Regular cardiac myocyte (primary cell): ENCODE measurements at places on chromosomes 13 and 19. TPM values are rescaled to one million over a fixed set of nuclear protein-coding genes. Genes with fewer than 3 reads are reported as not detected.

The PSG6 gene
- total RNA-seq = 0.85 TPM in 1 of 2 replicates, not detected in the other

The PLEKHG2 gene
- total RNA-seq = 11.8 and 14.2 TPM in 2 replicates

The LYPD5 gene
- total RNA-seq = 0.19 and 2.8 TPM in 2 replicates

The TSKS gene
- 0.28 and 0.38 TPM in 2 replicates for total RNA-seq

The CCDC169 gene
- total RNA-seq = 1.3 and 2.8 TPM in 2 replicates

The CEACAM20 gene
- not detected in 2 replicates for total RNA-seq

The IGFL1 gene
- total RNA-seq = not detected in 2 replicates

The FOXA3 gene
- total RNA-seq = under 0.01 TPM in 1 of 2 replicates, not detected in the other

The ZNF560 gene
- 2.7 and 3.4 TPM in 2 replicates for total RNA-seq

The SWSAP1 gene
- under 0.01 and 0.58 TPM in 2 replicates for total RNA-seq

The REX1BD gene
- total RNA-seq = 47.6 and 64.8 TPM in 2 replicates

The TEX26 gene
- total RNA-seq = under 0.01 and 0.56 TPM in 2 replicates

The MUC16 gene
- total RNA-seq = under 0.01 TPM in 1 of 2 replicates, not detected in the other

The CEACAM8 gene
- total RNA-seq = not detected in 2 replicates

The RASIP1 gene
- total RNA-seq = 0.58 and 0.85 TPM in 2 replicates

The IL4I1 gene
- total RNA-seq = under 0.01 and 0.38 TPM in 2 replicates
